NCI-H2171 (cell line): ENCODE measurements at places on chromosomes 3 and 15.

DNA sequence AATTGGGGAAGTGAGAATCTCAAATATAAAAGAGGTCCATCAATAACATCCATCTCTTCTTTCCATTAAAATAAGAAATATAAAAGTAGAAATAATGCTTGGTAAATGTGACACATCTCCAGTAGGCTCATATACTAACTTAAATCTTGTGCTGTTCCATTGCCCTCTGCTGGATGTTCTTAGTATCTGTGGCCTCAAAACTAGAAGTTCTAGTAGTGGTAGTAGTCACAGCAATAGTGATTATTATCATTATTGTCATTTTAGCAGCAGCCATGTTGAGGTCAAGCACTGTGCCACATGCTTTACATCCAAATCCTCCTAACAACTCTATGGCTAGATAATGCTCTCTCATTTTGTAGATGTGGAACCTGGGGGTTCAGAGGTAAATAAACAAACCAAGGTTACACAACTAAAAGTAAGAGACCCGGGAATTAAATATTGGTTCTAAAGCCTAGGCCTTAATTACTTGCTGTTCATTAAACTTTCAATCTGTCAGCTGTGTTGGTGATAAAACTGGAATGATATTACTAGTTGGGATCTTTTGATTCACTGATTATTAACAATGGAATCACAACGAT lies 20.2 kb upstream of the BTLA start:
- DNase-seq = peak; percentile 35

DNA sequence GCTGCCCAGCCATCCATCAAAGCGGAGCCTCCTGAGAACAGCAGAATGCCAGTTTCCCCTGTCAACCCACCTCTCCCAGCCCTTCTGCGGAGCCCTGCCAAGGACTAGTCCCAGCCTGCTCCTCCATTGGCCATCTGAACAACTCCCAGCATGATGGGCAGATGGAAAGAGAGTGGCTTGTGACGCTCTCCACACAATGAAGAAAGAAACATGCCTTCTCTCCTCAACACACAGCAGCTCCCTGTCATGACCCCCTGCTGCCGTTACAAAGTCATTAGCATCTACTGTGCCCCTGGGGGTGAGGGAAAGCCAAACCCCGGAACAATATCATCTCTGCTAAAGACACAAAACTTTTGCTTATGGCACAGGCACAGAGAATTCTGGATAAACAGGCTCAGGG lies 33.6 kb downstream of the MECOM start:
- no peak for DNase-seq

DNA sequence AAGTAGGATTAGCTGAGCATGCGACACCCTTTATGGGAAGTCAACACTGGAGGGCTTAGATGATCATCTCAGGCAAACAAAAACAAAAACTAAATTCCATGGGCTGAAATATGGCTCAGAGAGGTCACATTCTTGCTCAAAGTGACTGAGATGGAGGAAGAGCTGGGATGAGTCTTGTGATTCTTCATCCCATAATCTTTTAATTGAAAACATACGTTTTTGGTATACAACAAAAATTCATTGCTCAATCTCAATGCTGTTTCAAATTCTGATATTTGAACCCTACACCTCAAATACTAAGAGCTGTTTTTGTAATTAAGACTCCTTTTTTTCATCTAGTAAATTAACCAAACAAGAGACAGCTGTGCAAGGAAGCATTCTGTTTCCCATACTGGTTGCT lies 257.0 kb downstream of the NR1D2 start:
- no peak for DNase-seq

- DNase-seq = no peak
These were observed 132.9 kb upstream of the LPP start for GRCh38 chr3:188021041-188021440.

- DNase-seq = no peak
These were observed 99.3 kb upstream of the RAD18 start for GRCh38 chr3:9062570-9062969.

- DNase-seq = no peak
These were observed 21.4 kb upstream of the ABHD17C start for GRCh38 chr15:80673561-80674244.

GRCh38 chr3:136387031-136387430 lies 136.9 kb downstream of the PCCB start:
- DNase-seq = no peak

GRCh38 chr3:56180433-56180832 lies 287.8 kb downstream of the ERC2 start:
- DNase-seq = no peak
